A549 treated with AZD2906 at 1 μM for 4 hours (cell line): ENCODE measurements at places on chromosomes 6 and 20. TPM values are rescaled to one million over a fixed set of nuclear protein-coding genes. Genes with fewer than 3 reads are reported as not detected.

Gene PRICKLE4
- total RNA-seq = 0.74 to 1.7 TPM (median 0.76 TPM) in 5 replicates

Gene MLN
- not detected in 5 replicates for total RNA-seq

Gene ADGRF4
- total RNA-seq = 15.2 to 18.7 TPM (median 16.9 TPM) in 5 replicates

Gene TPBG
- total RNA-seq = 30.1 to 35.9 TPM (median 35.1 TPM) in 5 replicates

Gene CGA
- 0.34 to 0.58 TPM (median 0.37 TPM) in 5 replicates for total RNA-seq

Gene DZANK1
- total RNA-seq = 2.1 to 2.5 TPM (median 2.3 TPM) in 5 replicates

Gene CCR6
- total RNA-seq = 0.08 TPM in 1 of 5 replicates, not detected in the others

Gene NUP153
- total RNA-seq = 26.6 to 33.7 TPM (median 28.2 TPM) in 5 replicates

Gene POM121L2
- not detected in 5 replicates for total RNA-seq

Gene MAS1
- total RNA-seq = 0.01 TPM in 1 of 5 replicates, not detected in the others

Gene OR2J3
- not detected in 5 replicates for total RNA-seq

Gene CCN2
- 157 to 273 TPM (median 207 TPM) in 5 replicates for total RNA-seq

Gene SIRPB2
- not detected in 5 replicates for total RNA-seq

Gene TSHZ2
- not detected in 5 replicates for total RNA-seq

Gene PNLDC1
- total RNA-seq = 0.05 to 0.13 TPM (median 0.05 TPM) in 3 of 5 replicates, not detected in the others

Gene GSS
- 55.0 to 61.7 TPM (median 55.7 TPM) in 5 replicates for total RNA-seq

Gene DPM1
- 68.8 to 91.5 TPM (median 70.5 TPM) in 5 replicates for total RNA-seq

Gene COL10A1
- 0.02 to 0.12 TPM (median 0.05 TPM) in 3 of 5 replicates, not detected in the others for total RNA-seq

Gene OOEP
- not detected in 5 replicates for total RNA-seq

Gene SUMO4
- 0.06 to 0.11 TPM in 2 of 5 replicates, not detected in the others for total RNA-seq

Gene KIAA0408
- total RNA-seq = 5.1 to 5.8 TPM (median 5.6 TPM) in 5 replicates

Gene FAM162B
- 0.09 TPM in 1 of 5 replicates, not detected in the others for total RNA-seq

Gene REM1
- total RNA-seq = 0.59 to 1.3 TPM (median 0.90 TPM) in 5 replicates

Gene IPCEF1
- 0.05 to 0.09 TPM (median 0.07 TPM) in 5 replicates for total RNA-seq

Gene PBOV1
- not detected in 5 replicates for total RNA-seq

Gene CNBD2
- 5.2 to 7.2 TPM (median 6.5 TPM) in 5 replicates for total RNA-seq

Gene CLIC5
- 0.01 TPM in 1 of 5 replicates, not detected in the others for total RNA-seq

Gene AVP
- total RNA-seq = not detected in 5 replicates

Gene ATP6V1G2
- 0.62 to 1.1 TPM (median 0.93 TPM) in 5 replicates for total RNA-seq

Gene TMEM170B
- total RNA-seq = 0.72 to 0.96 TPM (median 0.85 TPM) in 5 replicates

Gene ENPP3
- not detected in 5 replicates for total RNA-seq

Gene PHACTR3
- 0.37 to 0.52 TPM (median 0.45 TPM) in 5 replicates for total RNA-seq

Gene CAPN11
- total RNA-seq = 0.05 TPM in 1 of 5 replicates, not detected in the others

Gene KCNQ5
- 1.3 to 1.6 TPM (median 1.6 TPM) in 5 replicates for total RNA-seq

Gene BFSP1
- total RNA-seq = 3.7 to 4.2 TPM (median 4.0 TPM) in 5 replicates

Gene CLPSL2
- 0.53 to 2.0 TPM (median 1.00 TPM) in 5 replicates for total RNA-seq

Gene HTR1E
- total RNA-seq = not detected in 5 replicates

Gene PLG
- total RNA-seq = not detected in 5 replicates
